CD4-positive, alpha-beta T cell treated with Interleukin-4 for 1 hour (primary cell): ENCODE measurements at places on chromosomes 6 and 20.

DNA sequence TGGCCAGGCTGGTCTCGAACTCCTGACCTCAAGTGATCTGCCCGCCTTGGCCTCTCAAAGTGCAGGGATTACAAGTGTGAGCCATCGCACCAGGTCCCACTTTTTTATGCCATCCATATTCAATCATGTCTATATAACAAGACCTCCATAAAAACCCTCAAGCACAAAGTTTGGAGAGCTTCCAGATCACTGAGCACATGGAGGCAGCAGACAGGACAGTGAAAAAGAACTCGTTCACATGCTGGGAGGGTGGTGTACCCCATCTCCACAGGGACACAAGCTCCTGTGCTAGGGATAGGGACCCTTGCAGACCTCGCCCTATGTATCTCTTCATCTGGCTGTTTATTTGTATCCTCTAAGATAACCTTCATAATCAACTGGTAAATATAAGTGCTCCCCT lies 30.3 kb downstream of the KIF13A start:
- no peak for DNase-seq

- no peak for DNase-seq
These were observed 6.8 kb downstream of the RNF146 start for GRCh38 chr6:127273499-127273898.

- peak; percentile 46 for DNase-seq
These were observed 8.5 kb downstream of the CD164 start for GRCh38 chr6:109373762-109374161.

DNA sequence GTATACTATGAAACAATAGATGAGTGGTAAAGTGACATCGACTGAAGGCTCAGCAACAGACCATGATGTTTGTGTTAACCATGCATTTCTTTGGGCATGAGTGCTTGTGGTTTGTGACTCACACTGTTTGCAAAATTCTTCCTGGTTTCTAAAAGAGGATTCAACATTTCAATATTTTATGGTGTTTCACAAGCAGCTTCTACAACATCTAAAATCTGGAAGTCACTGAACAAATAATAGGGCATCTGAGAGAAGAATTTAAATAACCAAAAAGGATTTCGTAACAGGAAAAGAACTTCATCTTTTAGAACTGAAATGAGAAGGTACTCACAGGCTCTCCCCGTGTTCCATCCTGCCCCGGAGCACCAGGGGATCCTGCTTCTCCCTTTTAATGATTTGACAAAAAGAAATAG lies 146.2 kb downstream of the COL21A1 start:
- DNase-seq, result peak; percentile 3

- DNase-seq, result peak; percentile 37
These were observed 121.9 kb downstream of the MTHFD1L start for GRCh38 chr6:150987371-150987828.

GRCh38 chr6:129957941-129958898 lies 60.2 kb upstream of the L3MBTL3 start:
- DNase-seq, result no peak

DNA sequence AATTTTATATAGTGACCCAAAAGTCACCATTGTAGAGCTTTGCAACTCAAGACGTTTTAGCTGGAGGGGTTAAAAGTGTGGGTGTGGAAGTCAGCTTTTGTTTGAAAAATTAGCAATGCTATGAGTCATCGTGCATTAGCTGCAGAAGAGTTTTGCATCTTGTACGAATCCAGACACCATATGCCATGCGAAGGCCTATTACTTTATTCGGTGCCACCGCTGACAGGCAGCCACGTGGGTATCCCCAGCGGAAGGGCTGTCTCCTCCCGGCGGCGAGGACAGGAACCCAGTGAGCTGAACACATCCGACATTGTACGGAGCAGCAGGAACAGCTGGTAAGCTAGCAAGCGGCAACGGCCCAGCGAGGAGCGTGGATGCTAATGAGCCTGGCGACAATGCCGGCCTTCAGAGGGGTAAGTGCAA lies 84.4 kb downstream of the INSM1 start:
- DNase-seq, result peak; percentile 51
